ENCODE measurements at places on chromosomes 6 and 20.
A peak's percentile ranks its signal among the peaks of the same experiment; 100 is the strongest.

GRCh38 chr20:33437141-33437911 lies 6.2 kb downstream of the SNTA1 start:
- no peak for DNase-seq

- no peak for DNase-seq
These were observed 2.8 kb upstream of the AGPAT4 start for GRCh38 chr6:161276605-161277155.

- DNase-seq = no peak
These were observed 62.5 kb downstream of the TRPC4AP start for GRCh38 chr20:35030136-35030535.

GRCh38 chr6:121677571-121677970 lies 242.1 kb downstream of the GJA1 start:
- no peak for DNase-seq

GRCh38 chr6:169239181-169239580 lies 14.5 kb downstream of the THBS2 start:
- no peak for DNase-seq

- no peak for DNase-seq
These were observed 7.9 kb downstream of the MAFB start for GRCh38 chr20:40681165-40681564.

GRCh38 chr20:9109566-9109965 lies 40.7 kb downstream of the PLCB4 start:
- no peak for DNase-seq

GRCh38 chr20:19758501-19759331 lies 658 bp downstream of the RIN2 start:
- DNase-seq = no peak

GRCh38 chr6:33172688-33173534 lies 19.4 kb downstream of the COL11A2 start:
- DNase-seq = no peak

GRCh38 chr6:157653521-157653920 lies 169.5 kb upstream of the SNX9 start:
- no peak for DNase-seq

DNA sequence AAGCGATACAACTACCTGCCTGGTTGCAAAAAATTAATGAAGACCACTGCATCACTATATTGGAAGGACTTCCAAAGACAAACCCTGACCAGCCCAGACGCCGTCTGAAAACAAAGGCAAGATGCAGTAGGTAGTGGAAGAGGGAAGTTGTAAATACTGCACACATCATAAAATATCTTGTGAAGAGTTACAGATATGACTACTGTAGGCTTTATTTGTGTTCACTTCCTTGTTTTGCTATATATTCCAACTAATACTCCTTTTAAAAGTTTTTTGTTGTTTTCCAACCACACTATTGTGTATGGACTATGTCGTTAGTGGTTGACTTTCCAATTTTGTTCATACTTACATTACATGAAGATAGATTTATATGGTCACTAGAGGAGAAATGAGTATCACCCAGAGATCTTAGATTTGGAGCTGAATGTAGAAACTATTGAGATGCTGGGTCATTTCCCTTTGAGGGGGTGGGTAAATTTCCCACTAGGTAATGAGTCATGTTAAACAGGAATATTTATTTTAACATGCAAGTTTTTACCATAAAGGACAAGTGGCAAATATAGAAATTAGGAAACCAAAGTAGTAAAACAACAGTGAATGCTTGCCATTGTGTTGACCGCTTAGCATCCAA lies 16.6 kb upstream of the TXLNB start:
- no peak for DNase-seq

DNA sequence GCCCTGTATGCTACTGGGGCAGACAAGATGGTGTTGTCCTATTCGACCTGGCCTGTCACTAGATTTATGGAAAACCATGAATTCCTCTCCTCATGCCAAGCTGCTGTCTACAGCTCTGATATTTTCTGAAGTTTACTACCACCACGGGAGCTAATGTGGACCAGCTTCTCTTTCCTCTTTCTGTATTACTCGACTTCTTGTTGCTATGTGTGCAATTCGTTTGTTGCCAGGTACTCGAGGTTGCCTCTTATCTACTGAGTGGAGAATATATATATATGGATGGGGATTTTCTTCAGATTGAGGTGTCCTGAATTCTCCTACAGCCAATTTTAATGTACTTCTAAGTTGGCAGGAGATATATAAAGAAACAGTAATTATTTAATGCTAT lies 34.7 kb downstream of the MAN1A1 start:
- DNase-seq = no peak

DNA sequence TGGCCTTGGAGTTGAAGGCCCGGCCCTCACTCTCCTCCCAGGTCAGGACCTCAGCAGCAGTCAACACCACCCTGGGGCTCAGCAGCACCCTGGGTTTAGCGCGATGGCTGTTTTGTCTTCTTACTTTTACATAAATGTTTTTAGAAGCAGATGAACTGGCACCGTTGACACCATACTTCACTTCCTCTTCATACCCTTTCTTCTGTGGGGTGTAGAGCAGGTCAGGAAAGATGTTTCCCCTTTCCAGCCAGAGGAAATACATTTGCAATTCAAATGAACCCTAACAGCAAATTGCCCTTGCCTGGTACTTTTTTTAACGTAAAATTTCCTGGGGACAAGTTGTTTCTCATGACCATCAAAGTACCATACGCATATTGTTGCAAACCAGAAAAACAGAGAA lies 54.7 kb upstream of the SNX9 start:
- no peak for DNase-seq

GRCh38 chr20:44074252-44075151 lies 112.5 kb downstream of the JPH2 start:
- DNase-seq = no peak

GRCh38 chr20:12924126-12924525 lies 84.6 kb upstream of the SPTLC3 start:
- DNase-seq = no peak

DNA sequence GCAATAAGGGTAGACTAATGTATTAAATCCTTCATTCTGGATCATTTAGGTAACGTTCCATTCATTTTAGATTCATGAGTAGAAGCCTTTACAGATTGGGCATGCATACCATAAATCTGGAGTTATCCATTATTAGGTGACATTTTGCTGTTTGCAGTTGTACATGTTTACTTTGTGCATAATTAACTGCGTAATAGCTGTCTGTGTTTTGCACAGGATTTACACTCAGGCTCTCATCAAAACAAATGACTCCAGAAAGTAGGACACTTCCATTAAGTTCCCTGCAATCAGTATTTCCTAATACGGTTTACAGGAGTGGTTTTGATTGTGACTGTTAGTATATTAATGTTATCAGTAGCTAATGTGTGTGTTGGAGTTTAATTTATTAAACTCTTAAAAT lies 997.4 kb downstream of the HACE1 start:
- DNase-seq = no peak

DNA sequence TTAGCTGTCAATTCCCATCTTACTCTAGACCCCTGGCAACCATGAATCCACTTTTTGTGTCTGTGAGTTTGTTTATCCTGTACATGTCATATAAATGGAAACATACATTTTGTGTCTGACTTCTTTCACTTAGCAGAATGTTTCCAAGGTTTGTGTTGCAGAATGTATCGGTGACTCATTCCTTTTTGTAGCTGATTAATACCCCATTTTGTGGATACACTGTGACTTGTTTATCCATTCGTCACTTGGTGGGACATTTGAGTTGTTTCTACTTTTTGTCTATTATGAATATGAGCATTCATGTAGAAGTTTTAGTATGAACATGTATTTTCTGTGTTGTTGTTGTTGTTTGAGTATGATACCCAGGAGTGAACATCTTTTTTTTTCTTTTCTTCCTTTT lies 21.4 kb downstream of the CDYL start:
- no peak for DNase-seq

DNA sequence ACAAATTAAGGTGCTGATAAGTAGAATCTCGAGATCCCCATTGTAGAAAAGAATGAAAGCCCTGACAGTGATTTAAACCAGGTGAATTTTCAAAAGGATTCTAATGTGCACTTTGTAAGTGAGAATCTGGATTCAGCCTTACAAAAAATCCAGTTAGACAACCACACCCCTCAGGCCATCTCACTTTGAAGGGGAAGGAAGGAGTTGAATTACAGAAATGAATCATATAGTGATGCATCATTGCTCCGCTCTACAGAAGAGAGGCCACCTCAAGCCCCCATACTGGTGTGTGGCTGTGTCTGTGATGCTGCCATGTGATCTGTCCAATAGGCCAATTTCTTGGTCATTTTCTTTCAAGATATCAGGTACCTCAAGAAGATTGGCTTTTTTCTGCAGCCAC lies 85.5 kb upstream of the NT5E start:
- no peak for DNase-seq

- DNase-seq = no peak
These were observed 28.0 kb downstream of the IGF2R start for GRCh38 chr6:159996626-159997497.

DNA sequence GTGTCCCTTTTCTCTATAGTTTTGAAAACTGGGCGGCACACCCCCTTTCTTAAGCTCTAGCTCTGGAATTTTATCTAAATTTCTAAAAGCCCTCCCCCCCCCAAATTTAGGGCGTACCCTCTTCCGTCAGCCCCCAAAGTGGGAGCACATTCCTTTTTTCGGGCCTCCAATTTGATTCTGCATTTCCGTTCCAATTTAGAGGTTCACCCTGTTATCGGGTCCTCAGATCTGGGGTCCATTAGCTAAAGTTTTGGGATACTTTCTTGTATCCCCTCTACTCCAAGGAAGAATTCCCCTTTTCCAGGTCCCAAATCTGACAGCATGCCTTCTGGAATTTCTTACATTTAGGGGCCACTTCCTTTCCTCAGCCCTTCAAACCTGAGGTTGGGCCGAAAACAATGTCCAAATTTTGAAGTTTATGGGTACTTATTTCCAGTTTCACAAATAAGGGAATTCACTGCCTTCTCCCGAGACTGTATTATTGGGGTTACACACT lies 796 bp downstream of the PHF20 start:
- DNase-seq = peak; percentile 14

- DNase-seq = no peak
These were observed 1133.3 kb upstream of the ADGRB3 start for GRCh38 chr6:67501755-67502154.

- no peak for DNase-seq
These were observed 38.9 kb upstream of the SLC4A11 start for GRCh38 chr20:3277686-3278465.

DNA sequence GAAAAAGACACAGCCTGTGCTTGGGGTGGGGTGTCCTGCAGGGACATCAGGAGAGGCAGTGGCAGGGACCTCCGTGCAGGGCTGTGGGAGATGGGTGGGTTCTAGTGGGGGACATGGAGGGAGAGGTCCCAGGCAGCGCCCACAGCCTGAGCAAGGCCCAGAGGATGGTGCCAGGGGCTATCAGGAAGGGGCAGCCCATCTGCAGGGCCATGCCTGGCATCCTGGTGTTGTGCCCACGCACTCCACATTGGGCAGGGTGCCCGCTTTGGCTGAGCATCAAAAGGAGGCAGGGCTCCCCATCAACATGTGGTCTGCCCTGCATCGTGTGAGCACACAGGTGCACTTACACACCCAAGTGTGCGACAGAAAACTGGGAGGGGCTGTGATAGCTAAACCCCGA lies 184.3 kb upstream of the SNX9 start:
- no peak for DNase-seq

DNA sequence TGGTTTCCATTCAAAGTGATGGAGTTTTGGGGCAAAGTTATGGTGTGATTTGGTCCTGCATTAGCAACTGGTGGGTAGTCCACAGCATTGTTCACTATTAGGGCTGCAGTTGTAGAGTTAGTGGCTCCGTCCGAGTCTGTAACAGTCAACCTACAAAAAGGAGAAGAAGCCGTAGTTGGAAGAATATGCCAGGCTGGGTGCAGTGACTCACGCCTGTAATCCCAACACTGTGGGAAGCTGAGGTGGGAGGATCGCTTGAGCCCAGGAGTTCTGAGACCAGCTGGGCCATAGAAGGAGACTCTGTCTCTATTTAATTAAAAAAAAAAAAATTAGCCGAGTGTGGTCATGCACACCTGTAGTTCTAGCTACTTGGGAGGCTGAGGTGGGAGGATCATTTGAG lies 69.5 kb downstream of the KIAA0319 start:
- DNase-seq = no peak

- DNase-seq = no peak
These were observed 25.3 kb downstream of the RBCK1 start for GRCh38 chr20:433300-433975.

DNA sequence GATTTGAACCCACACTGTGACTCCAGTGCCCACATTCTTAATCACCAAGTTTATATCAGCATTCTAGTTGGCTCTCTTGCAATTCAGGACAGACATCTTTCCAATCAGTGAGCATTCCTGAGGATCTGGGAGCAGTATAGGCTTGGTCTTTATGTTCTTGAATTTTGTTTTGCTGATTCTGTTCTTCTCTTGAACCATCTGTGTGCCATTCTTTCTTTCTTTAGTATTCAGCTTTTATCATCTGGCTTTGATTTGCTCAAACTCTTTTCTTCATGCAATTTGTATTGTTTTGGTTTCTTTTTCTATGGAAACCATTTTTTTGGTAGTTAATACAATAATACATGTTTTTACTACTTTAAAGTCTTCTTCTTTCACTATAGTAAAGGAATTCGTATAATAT lies 162.4 kb downstream of the CD109 start:
- no peak for DNase-seq

DNA sequence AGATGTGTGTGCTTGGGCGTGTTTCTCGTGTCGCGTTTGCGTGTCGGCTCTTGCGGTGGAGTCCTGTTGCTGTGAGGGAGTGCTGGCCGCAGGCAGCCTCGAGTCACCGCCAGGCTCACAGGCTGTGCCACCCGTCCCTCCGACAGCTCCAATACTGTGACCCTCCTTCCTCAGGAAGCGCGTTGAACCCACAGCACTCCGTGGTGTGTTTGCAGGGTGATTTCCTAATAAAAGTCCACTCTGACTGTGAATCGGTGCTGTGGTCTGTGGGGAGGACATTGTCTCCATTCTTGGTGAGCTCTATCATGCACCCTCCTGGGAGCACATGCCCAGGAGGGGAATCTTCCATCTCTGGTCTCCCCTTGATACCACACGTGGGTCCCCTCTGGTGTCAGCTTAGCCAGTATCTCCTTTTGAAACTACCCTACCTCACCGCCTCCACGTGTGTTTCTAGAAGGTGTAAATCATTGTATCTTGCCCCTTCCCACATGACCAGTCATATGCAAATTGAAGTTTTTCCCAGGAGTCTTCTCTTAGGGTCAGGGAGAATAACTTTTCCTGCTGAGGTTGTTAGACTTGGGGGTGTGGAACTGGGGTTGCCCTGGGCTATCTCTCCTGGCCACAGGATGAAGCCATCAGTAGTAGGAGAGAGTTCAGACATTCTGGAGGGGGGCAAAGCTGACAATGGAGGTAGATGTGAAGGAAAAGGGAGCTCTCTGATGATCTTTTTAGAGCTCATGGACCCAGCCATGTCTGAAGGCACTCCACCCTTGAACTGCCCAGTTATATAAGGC lies 13.3 kb upstream of the PCMTD2 start:
- no peak for DNase-seq

- no peak for DNase-seq
These were observed 419.9 kb downstream of the BTBD3 start for GRCh38 chr20:12337601-12338000.

- DNase-seq = no peak
These were observed 63.3 kb upstream of the BLCAP start for GRCh38 chr20:37590938-37591490.
